ENCODE measurements at places on chromosomes 11 and 22.

- DNase-seq = no peak
Observed at GRCh38 chr22:48669986-48670716, 1157.5 kb downstream of the BRD1 start.

GRCh38 chr22:47657224-47657623 is 894.8 kb downstream of the TBC1D22A start:
- DNase-seq = no peak

- DNase-seq = no peak
Observed at GRCh38 chr11:83971063-83971462, 684.9 kb upstream of the CCDC90B start.

- DNase-seq = no peak
Observed at GRCh38 chr11:123671534-123671933, 17.1 kb upstream of the SCN3B start.

- no peak for DNase-seq
Observed at GRCh38 chr22:46457502-46458488, 79.6 kb downstream of the CELSR1 start.

DNA sequence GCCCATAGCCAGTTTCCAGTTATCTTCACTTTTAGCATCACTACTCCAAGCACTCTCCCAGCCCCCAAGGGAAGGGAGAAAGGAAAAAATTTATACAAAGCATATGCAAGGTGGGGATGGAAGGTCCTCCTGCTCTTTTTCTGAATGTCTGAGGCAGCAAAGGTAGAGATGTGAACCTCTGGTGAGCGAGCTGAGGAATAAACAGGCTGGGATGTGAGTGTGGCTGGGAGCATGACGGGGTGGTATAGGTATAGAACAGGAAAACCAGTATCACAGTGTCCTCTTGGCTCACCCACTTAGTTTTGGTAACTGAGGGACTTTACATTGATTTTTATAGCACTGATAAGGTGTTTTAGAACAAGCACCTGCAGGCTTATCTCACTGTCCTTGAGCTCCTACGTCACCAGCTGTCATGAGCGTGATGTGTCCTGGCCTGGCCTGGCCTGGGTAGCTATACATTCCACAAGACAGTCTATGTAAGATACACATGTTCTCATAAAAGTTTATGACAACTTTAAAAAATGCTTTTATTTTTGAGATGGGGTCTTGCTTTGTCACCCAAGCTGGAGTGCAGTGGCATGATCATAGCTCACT is 10.3 kb upstream of the POLD3 start:
- no peak for DNase-seq

GRCh38 chr11:3022300-3022967 is 30.3 kb upstream of the NAP1L4 start:
- peak; percentile 36 for DNase-seq

Measured in non-pigmented ciliary epithelial cell (primary cell).